ENCODE measurements at places on chromosomes 2 and 18.

- no peak for DNase-seq
These were observed 10.8 kb downstream of the DUSP19 start for GRCh38 chr2:183089192-183089851.

DNA sequence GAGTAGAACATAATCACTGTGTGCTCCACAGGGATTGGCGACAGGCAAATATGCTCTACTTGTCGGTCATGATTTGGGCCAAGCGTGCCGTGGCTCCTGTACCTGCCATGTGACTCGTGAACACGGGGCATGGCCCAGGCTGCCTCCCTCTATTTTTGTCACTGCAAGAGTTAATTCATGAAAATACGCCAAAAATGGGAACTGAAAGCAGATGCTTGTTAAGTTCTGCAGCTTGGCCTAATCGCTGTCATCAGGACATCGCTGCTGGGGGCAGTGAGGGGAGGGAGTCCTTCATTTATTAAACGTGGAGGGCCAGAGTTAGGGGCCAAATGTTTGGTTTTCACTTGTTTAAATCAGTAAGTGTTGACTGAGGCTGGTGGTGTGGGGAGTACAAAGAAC is 177.8 kb downstream of the BCL2 start:
- no peak for DNase-seq

GRCh38 chr2:218904176-218904575 is 23.5 kb downstream of the WNT10A start:
- DNase-seq = no peak

DNA sequence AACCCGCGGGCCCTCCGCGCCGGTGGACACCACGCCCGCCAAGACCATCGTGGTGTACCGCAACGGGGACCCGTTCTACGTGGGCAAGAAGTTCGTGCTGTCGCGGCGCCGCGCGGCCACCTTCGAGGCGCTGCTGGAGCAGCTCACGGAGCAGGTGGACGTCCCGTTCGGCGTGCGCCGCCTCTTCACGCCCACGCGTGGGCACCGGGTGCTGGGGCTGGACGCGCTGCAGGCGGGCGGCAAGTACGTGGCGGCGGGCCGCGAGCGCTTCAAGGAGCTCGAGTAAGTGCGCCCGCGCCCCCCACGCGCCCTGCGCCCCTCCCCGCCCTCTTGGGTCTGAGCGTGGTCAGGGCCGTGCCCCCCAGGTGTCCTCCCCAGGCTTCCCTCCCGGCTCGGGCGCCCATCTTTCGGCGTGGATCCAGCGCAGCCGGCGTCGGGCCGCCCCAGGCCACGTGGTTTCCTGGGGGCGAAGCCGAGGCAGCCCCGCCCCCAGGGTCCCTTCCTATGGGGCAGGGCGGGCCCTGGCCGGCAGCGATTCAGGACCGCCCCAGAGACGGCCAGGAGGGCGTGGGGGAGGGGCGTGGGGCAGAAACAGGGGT is 481 bp downstream of the DCDC2C start:
- DNase-seq = no peak

DNA sequence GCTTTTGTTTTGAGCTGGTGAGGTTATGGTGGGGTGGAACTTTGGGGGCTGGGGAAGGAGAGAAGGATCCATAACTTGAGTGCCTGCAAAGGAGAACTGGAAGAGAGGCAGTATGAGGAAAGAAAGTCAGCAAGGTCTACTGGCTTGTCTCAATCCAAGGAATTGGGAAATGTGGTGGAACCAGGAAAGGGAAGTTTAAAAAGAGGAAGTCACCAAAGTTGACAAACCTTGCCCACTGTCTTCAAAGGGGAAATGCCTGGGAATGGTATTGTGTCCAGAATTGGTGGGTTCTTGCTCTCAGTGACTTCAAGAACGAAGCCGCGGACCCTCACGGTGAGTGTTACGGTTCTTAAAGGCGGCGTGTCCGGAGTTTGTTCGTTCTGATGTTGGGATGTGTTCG is 304.1 kb upstream of the FAM98A start:
- DNase-seq = no peak

DNA sequence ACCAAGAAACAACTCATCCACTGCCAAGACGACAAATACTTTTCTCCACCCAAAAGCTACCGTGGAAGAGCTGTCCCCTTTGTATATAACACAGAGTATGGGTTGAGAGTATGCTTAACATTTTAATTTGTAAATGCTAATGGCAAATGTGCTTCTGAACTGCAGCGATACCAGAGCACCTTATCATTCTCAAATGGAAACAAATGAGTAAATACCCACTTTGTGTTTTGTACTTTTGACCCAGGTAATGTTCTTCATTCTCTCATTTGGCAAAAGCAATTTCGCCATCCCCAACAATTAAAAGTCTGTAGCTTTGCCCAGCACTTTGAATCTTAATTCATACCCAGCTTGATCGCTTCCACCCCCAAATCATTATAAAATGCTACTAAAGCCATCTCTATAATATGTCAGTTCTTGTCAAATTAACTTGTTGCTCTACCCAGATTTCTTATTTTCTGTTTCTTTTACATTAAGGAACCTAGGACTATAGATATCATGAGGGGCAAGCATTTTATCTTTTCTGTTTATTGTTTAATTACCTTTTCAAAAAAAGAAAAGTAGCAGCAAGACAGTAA is 6.2 kb upstream of the POU3F3 start:
- DNase-seq = no peak

DNA sequence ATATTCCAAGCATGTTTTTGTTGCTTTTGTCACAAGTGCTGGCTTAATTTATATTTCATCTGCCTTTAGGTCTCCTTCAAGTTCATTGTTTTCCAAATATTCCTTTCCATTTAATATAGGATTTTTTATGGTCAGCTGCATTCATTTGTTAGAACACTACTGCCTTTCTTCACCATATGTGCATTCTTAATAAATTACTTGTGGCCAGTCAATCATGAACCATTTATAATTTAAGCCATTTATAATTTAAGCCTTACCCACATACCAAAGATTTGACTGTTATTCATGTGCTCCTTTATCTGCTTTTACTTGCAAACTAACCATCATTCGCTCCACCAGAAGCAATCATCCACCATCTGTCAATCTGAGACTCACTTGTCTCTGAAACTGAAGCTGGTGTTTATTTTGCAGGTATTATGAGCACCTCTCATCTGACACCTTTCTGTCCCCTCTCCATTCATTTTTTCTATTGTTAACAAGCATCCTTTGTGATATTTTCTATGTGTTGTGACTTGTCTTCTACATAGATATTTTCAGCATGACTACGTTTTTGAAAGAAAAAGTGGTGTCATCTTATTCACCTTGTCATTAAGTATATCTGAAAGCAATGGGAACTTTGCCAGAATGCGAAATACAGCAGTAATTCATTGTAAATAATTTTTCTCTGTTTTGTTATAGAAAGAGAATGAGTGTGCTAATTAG is 786.8 kb downstream of the KCNJ3 start:
- DNase-seq = no peak

GRCh38 chr2:113114224-113114945 is 13.0 kb upstream of the IL1RN start:
- DNase-seq = no peak

DNA sequence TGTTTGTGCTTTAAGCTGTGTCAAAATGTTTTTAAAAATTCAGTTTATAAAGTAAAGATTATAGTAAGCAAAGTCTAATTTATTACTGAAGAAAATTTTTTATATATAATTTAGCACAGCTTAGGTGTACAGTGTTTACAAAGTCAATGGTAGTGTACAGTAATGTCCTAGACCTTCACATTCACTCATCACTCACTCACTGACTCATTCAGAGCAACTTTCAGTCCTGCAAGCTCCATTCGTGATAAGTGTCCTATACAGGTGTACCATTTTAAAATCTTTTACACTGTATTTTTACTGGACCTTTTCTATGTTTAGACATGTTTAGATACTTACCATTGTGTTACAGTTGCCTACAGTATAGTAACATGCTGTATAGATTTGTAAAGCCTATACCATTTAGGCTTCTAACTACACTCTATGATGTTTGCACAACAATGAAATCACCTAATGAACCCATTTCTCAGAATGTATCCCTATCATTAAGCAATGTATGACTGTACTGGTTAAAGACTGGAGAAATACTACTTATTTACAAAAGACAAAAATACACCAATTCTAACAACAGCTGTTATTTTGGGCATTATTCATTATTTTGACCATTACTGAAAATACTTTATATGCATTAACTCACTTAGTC is 95.1 kb downstream of the STRN start:
- DNase-seq = no peak

GRCh38 chr2:25707927-25708590 is 34.7 kb upstream of the DTNB start:
- no peak for DNase-seq
